ENCODE measurements at places on chromosomes 5 and 9.

DNA sequence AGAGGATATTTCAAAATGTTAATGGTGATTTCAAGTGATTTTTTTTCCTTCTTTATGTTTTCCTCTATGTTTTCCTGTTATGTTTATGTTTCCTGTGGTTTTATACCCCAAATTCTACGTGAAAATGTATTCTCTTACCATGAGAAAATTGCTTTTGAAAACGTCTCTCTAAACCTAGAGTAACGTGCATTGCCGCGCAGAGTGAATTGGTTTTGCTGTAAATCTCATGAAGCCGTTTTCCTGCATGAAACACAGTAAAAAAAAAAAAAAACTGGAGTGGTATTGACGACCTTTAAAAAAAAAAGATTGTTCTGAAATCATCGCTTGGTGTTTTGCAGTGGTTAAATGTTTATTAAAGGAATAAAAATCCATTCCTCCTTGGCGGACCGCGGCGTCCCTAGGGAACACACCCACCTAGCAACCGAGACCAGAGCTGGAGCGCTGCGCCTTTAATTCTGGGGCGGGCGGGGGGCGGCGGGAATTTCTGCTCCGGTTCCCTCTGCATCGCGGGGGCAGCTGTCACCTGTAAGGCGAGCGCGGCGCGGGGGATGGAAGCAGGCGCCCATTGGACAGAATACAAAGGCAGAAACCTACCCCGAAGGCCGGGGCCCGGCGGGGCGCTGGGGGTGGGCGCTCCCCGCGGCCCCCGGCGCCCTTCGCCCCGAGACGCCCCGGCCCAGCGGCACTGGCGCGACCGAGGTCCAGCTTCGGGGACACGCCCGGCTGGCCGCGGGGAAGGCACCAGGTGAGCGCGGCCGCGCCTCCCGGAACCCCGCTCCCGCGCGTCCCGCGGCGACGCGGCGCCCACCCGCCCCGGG, at the start of gene SOWAHA:
TSS of gene SOWAHA (plus strand) at position 522 of the 818 bp plus-strand sequence. CDS start 320 bp downstream, outside the sequence.
- peak; percentile 47 for DNase-seq

- no peak for DNase-seq
Measured at GRCh38 chr9:3807601-3808000, 281.8 kb upstream of the RFX3 start.

DNA sequence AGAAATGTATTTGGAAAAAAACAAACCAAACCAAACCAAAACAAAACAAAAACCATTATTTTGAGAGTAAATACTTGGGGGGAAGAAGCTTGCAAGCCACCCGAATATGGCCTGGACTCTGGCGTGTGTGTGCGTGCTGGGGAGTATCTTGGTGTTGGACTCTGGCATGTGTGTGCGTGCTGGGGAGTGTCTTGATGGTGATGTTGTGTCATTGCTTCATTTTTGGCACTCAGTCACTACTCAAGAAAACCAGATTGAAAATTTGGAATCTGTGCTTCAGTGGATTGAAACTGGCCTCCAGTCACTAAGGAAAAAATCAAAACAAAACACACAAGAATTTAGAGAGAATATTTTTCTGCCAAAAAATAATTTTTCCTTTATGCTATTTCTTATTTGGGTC, 76.1 kb downstream of the ARRDC3 start:
- no peak for DNase-seq

DNA sequence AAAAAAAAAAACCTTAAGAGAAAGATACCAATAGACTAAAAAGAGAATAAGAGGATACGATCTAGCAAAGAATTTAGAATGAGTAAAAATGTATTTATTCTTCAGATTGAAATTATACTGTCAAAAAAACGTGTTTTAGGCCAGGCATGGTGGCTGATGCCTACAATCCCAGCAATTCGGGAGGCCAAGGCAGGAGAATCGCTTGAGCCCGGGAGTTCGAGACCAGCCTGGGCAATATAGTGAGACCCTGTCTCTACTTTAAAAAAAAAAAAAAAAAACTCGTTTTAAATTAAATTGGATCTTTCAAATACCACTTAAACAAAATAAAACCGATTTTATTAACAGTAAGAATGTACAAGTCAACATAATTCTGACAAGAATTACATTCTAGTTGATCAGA, 41.8 kb downstream of the FBXL17 start:
- DNase-seq = no peak

DNA sequence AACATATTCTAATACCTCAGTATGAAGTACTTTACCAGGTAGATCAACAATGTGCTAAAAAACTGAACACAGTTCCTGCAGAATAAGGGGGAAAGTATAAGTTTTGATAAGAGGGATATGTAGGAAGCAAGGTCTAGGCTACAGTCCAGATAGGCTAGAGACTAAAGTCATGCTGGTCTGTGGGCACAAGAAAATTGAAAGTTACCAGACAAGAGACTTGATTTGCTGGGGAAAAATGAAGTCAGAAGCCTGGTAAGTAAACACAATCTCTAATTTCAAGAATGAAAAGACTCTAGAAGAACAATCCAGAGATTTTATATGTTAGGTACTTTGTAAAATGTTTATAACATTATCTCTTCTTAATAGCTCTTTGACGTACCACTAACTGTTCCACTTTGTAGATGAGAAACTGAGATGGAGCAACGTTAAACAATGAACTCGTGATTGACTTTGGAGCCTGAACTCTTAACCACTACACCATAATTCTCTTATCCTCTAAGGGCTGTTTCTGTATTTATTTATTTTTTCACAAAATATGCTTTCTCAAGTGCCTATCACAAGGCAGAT, 19.5 kb downstream of the ADAMTS6 start:
- no peak for DNase-seq

- no peak for DNase-seq
Measured at GRCh38 chr5:74502479-74502950, 138.0 kb downstream of the ENC1 start.

DNA sequence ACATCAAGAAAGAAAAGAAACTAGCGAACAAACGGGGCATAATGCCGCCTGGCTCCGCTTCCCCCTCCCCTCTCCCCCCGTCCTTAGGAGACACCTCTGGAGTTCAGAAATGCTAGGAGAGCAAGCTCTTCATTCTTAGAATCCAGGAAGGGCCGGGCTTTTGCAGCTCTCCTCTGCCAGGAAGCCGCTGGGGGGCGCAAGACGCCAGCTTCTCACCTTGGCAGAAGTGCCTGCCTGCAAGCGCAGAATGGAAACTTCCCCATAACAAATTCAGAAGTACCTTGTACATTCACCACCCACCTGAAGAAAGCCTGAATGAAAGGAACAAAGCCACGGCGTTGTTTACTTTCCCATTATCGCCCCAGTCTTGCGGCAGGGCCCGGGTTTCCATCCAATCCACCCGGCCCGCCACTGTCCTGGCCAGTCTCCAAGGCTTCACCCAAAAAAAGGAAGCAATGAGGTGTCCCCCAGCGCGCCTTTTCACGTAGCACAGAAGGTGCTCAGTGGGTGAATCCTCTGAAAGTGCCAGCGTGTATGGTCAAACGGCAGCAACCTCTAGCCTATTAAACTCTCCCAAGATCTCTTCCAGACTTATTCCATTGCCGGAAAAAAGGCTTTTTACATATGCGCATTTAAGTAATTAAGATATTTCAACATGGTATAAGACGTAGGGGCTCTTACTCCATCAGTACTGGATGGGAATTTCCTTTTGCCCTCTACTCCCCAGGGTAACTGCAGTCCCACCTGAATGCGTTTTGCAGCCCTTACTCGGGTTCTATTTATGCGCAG, 1.6 kb upstream of the GADD45G start:
- DNase-seq = peak; percentile 96

- no peak for DNase-seq
Measured at GRCh38 chr5:168468836-168469235, 17.4 kb upstream of the RARS1 start.

Data from NCI-H1105 treated with DMSO at 0.1 percent for 48 hours (cell line).